WERI-Rb-1 (cell line): ENCODE measurements at places on chromosomes 16 and 17.

- no peak for DNase-seq
Observed at GRCh38 chr17:81900181-81900820, 1.7 kb upstream of the NPB start.

- no peak for DNase-seq
Observed at GRCh38 chr17:66405836-66406677, 103.6 kb downstream of the PRKCA start.

DNA sequence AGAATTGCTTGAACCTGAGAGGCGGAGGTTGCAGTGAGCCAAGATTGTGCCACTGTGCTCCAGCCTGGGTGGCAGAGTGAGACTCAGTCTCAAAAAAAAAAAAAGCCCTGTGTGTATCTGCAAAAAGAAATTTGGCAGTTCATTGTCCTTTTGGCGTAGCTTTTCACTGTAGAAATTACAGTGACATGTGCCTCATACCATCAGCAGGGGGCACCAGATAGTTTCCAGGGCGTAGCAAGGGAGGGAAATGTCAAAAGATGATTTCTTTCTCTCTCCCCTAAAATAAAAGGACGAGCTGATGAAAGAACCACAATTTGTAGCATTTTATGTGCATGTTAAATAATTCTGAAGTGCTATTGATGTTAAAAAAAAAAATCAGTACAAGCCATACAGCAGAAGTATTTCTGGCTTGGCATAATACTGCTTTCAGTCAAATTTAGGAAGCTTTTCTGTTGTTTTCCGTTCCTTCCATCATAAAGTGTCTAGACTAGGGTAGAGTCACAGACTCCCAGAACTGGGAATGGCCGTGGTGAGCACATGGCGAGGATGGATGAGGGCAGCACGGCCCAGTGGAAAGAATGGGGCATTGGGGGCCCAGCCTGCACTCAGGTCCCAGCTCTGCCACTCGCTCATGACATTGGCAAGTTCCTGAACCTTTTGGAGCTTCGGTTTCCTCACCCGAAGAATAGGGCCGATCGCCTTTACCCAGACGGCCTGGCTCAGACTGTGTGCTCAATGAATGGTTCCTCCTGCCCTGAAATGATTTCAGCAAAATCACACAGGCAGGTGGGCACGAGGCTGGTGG, 59.8 kb upstream of the RPH3AL start:
- peak; percentile 43 for DNase-seq

DNA sequence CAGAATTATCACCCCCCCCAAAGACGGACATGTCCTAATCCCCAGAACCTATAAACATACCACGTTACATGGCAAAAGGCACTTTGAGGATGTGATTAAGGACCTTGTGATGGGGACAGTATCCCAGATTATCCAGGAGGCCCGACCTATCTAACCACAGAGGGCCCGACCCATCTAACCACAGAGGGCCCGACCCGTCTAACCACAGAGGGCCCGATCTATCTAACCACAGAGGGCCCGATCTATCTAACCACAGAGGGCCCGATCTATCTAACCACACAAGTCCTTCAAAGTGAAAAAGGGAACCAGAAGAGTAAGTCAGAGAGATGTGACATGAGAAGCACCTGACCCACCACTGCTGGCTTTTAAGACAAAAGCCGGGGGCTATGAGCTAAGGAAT, 56.8 kb downstream of the ANKFY1 start:
- DNase-seq, result no peak

DNA sequence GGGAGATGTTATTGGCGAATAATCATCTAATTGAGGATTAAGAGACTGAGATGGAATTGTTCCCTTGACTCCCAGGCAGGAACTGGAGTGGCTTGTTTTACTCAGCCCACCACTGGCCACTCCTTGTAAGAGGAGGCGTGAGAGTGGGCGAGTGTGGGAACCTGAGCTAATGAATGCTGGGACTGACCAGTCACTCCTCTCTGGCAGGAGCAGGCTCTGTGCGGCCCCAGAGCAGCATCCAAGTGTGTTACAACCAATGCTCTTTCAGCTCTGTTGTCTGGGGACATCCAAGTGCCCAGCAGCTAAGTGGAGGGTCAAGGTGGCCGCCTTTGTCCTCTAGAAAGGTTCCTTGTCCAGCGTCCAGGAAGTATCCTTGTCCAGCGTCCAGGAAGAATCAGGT, 739.9 kb downstream of the CDH8 start:
- no peak for DNase-seq

DNA sequence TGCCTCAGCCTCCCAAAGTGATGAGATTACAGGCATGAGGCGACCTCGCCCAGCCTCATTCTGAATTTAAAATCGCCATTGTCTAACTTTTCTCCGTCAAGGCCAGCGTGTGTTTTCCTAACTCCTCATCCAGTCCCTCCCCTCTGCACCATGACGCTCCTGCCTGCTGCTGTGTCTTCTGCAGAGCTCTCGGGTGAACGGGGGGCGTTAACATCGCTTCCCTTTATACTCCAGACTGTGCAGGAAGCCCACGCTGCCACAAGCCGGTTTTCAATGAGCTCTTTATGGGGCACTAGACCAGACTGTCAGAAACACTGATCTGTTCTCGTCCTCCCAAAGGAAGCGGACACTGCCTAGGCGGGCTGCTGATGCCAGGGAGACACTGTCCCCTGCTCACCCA, 13.2 kb downstream of the AANAT start:
- DNase-seq, result no peak

DNA sequence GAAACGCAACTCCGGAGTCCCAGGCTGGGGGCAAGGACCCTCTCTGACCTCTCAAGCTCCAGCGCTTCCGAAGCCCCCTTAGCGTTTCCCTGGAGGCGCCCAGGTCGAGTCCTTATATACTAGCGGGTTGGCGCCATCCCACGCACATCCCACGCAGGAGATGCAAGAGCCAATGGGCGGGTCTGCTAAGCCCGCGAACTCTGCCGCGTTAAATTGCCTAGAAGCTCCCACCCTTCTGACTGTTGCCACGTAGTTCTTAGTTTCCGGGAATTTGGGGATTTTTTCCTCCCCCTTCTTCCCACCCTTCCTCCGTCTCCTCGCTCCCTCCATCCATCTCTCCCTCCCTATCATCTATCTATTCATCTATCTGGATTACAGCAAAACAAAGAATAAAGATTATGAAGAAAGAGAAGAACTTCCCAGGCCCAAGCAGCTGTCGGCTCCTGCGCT, at the start of gene SLFN11:
SLFN11 (minus strand) TSS at position 88 of the 450 bp plus-strand sequence. CDS start 9,814 bp downstream, outside the sequence.
- no peak for DNase-seq

GRCh38 chr16:86082418-86083030, 183.6 kb downstream of the IRF8 start:
- no peak for DNase-seq

DNA sequence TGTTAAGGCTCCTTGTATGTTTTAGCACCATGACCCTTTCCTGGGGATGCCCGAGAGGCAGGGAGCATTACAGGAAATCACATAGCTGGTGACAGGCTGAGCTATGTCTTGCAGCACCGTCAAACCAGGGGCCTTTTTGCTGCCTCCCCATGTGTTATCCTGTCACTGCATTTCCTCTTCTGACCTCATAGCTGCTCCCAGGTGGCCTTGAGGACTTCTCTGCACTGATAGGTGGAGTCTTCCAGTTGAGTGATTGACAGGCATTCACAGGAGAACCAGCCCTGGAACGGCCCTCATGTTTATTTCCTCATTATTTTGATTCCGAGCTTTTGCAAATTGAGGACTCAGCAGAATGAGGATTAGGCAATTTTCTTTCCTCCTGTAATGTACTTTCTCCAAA, 349.6 kb downstream of the HAPSTR1 start:
- DNase-seq, result peak; percentile 31

DNA sequence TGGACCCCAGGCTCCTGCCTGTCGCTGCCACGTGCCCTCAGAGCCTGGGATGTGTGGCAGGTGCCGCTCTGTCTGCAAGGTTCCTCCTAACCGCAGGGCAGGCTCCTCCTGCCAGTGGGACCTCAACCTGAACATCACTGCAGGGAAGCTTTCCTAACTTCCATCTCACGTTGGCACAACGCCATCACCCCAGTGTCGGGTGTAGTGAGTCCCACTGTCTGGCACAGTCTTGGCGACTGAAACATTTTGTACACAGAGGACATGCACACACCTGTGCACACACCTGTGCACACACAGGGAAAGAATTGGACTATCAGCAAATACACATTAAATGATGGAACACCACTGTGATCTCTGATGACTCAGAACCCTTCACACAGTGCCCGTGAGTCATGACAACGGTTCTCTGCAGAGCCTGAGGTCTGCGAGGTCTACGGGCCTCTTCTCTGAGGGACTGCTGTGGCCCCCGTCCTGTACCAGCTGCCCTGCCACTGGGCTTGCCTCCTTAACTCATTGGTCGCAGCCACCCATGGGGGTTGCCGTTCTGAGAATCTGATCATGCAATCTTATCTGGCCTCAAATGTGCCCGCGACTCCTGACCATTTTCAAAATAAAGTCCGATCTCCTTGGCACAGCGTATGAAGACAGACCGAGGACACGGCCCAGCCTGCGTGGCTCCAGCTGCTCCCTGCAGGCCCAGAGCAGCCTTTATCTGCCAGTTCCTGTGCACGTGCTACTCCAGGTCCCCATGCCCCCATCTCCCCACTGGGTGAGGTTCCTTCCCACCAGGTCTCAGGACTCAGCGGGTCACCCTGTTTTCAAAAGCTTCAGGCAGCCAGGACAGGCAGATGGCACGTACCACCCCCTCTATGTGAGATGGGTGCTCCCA, 7.6 kb downstream of the CCDC57 start:
- DNase-seq, result peak; percentile 50

DNA sequence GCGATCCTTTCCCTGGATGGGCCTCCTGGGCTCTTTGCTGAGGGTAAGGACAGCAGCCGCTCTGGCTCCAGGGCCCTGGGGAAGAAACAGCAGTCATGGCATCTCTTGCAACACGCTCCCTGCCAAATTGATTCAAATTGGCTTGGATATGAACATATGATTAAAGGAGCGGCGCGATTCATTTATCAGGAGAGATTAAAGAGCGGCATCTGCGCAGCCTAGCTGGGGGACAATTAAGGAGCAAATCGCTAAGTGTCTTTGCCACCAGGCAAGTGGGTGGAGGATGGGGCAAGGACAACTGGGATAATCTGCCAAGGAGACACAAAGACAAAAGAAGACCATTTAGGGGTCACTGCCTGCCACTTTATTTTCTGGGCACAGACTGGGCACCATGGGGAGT, 27.8 kb downstream of the PIPOX start:
- peak; percentile 71 for DNase-seq

GRCh38 chr16:29684679-29685078, 5.7 kb downstream of the QPRT start:
- DNase-seq, result no peak

- DNase-seq, result no peak
Observed at GRCh38 chr17:74427048-74427762, 4.7 kb upstream of the GPRC5C start.

GRCh38 chr17:68596411-68596945, 4.7 kb downstream of the FAM20A start:
- DNase-seq, result no peak

DNA sequence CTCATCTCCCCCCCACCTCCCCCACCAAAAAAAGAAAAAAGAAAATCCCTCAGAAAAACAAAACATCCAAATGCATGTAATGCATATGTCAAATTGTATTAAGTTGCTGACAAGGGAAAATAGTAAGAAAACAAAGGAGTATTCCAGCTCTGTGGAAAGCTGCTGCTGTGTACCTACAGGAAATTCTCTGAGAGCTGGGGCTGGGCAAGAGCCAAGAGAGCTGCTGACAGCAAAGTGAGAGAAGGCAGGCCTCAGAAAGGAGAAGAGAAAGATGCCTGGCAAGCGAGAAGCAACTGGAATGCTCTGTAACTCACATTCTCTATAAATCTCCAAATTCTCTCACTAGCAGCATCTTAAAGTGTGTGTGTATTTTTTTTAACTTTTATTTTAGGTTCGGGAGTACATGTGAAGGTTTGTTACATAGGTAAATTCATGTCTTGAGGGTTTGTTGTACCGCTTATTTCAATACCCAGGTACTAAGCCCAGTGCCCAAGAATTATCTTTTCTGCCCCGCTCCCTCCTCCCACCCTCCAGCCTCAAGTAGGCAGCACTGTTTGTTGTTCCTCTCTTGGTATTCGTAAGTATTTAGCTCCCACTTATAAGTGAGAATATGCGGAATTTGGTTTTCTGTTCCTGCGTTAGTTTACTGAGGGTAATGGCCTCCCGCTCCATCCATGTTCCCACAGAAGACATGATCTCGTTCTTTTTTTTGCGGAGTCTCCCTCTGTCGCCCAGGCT, 24.4 kb downstream of the CNTROB start:
- DNase-seq, result no peak

DNA sequence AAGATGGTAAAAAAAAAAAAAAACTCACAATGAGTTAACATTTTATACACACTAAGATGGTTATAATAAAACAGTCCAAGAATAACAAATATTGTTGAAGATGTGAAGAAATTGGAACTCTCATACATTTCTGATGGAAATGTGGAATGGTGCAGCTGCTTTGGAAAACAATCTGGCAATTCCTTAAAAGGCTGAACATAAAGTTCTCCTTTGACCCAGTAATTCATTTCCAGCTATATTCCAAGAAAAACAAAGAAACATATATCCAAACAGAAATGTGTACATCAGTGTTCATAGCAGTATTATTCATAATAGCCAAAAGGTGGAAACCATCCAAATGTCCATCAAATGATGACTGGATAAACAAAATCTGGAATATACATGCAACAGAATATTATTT, 97.3 kb upstream of the NETO2 start:
- DNase-seq, result no peak

- peak; percentile 18 for DNase-seq
Observed at GRCh38 chr17:65918916-65919315, 273.0 kb downstream of the CEP112 start.

DNA sequence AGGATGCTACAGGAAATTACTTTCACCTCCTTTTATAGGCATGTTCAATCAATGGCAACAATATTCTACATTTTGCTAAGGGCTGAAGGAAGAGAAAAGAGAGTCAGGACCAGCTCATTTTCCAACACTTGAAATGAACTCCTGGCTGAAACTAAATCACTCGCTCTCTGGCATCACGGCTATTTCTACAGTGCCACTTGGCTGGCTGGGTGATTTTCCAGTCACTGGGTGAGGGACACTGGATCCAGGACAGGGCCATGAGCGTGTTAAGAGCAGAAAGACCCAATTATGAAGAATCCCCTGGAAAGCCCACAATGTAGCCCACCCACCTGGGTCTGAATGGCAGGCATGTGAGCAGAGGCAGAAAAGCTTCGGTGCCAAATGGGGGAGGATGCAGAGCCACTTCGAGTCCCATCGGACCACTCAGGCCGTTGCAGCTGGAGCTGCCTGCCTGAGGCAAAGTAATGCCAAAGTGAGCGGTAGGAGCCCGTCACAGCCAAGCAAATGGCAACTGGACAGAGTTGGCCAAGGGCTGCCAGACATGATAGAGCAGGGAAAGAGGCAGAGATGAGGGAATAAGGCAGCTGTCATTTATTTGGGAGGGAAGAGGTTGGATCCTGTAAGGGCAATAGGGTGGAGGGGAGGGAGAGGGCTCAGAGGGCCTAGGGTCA, 246.2 kb downstream of the STX8 start:
- DNase-seq, result no peak

- DNase-seq, result no peak
Observed at GRCh38 chr16:10601444-10602408, 21.3 kb upstream of the EMP2 start.
